ENCODE measurements at places on chromosomes 5 and 9.

GRCh38 chr9:98603821-98604383 lies 104.8 kb downstream of the GABBR2 start:
- no peak for DNase-seq

DNA sequence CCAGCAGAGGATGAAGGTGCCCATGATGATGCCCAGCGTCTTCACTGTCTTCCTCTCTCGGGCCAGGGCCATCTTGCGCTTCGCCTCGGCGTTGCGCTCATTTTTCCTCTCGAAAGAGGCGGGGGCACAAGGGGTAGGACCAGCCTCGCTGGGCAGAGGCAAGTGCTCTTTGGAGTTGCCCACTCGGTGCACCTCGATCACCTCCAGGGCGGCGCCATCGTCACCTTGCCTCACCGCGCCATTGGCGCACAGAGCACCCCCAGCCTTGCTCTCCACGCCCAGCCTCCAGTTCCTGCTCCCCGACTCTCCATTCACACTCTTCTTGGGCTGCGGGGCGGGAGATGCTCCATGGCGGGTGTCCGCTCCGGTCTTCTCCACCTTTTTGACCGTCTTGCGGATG lies 1.6 kb downstream of the HTR1A start:
- no peak for DNase-seq

DNA sequence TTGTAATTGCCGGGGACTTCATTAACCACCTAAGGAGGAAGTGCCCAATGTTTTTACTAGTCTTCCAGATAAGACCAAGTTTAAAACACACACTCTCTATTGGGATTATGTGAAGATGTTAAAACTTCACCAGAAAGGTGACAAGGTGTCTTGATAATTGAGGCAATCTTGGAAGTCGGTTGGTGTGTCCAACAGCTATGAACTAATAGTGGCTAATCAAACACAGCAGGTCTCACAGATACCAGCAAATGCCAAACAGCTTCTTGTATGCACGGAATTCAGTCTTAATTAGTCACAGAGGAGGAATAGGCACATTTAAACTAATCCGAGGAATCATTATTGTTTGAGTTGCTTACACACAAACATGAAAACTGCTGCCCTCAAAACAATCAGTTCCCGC lies 214.5 kb downstream of the SEC61B start:
- DNase-seq, result no peak

DNA sequence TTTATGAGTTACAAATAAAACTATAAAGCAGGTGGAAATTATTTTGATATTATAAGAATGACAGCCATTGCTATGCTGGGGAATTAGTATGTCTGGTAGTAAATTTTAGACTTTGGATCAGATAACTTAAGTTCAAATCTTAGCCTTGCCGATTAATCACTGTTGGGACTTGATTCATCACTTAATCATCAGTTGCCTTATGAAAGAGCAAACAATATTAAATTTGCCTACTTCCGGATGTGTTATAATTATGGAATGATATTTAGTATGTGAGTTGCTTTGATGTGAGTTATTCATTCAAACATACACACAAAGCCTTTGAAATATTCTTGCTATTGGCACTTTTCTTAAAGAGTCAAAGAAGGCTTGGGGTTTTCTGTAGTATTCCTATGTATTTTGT lies 717.7 kb downstream of the BRINP1 start:
- no peak for DNase-seq

- DNase-seq, result no peak
Observed at GRCh38 chr5:77623203-77623740, 15.2 kb downstream of the OTP start.

DNA sequence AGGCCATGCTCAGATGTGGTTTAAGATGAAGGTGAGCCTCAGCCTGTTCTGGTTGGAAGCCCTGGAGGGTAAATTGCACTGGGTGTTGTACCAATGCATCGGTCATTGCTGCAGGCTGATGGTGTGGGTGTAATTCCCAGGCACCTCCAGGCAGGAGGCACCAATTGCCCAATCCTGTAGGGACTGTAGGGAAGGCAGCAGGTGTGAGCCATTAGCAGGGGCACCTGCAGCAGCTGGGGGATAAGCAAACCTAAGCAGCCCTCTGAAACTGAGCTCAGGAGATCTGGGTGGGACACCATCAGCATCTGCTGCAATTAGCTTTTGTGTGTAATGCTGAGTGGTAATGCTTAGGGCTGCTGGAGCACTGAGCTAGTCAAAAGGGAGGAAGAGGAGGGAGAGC lies 190.1 kb upstream of the TBC1D2 start:
- DNase-seq, result no peak

DNA sequence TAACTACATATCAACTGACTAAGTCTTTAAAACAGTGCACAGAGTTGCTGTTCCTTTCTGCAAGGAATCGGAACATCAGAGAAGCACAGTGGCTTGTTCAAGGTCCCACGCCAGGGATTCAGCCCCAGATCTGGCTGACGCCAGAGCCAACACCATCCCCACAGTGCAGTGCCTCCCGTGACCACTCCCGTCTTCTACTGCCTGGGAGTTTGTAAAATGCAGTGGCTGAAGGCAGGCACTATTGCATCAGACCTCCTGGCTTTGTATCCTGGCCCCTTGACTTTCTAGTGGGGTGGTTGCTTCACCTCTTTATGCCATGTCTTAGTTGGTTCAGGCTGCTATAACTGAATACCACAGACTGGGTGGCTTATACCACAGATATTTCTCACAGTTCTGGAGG lies 131.0 kb downstream of the NSG2 start:
- no peak for DNase-seq

DNA sequence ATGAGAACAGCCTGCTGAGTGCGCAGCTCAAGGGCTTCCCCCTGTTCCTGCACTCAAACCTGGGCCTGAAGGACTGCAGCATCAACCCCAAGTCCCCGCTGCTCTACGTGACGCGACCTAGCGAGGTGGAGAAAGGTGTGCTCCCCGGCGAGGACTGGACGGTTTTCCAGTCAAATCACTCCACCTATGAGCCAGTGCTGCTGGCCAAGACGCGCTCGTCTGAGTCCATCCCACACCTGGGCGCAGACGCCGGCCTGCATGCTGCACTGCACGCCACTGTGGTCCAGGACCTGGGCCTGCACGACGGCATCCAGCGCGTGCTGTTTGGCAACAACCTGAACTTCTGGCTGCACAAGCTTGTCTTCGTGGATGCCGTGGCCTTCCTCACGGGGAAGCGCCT lies 19.9 kb downstream of the NDST1 start:
- no peak for DNase-seq

GRCh38 chr5:84228266-84228665 lies 156.4 kb downstream of the EDIL3 start:
- no peak for DNase-seq

DNA sequence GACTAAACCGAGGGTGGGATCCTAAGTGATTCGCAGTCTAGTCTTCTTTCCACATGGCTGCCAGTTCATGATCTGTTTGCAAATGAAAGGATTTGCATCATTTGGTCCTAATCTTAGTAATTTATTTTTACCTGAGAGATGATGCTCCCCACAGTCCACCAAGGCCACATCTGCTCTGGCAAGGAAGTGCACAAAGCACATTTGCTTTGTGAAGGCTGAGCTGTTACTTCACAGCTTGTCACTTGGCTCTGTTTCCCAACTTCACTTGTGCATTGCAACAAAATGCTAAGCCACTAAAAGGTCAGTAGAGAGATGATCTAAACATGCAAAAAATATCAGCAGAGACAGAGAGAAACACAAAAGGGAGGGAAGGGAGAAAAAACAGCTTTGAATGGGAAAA lies 128.5 kb upstream of the VLDLR start:
- no peak for DNase-seq

- DNase-seq, result no peak
Observed at GRCh38 chr5:124162767-124163532, 583.5 kb downstream of the ZNF608 start.

GRCh38 chr9:35683323-35683722 lies 6.4 kb downstream of the TPM2 start:
- DNase-seq, result no peak

GRCh38 chr5:133792024-133792423 lies 176.4 kb downstream of the C5orf15 start:
- no peak for DNase-seq

DNA sequence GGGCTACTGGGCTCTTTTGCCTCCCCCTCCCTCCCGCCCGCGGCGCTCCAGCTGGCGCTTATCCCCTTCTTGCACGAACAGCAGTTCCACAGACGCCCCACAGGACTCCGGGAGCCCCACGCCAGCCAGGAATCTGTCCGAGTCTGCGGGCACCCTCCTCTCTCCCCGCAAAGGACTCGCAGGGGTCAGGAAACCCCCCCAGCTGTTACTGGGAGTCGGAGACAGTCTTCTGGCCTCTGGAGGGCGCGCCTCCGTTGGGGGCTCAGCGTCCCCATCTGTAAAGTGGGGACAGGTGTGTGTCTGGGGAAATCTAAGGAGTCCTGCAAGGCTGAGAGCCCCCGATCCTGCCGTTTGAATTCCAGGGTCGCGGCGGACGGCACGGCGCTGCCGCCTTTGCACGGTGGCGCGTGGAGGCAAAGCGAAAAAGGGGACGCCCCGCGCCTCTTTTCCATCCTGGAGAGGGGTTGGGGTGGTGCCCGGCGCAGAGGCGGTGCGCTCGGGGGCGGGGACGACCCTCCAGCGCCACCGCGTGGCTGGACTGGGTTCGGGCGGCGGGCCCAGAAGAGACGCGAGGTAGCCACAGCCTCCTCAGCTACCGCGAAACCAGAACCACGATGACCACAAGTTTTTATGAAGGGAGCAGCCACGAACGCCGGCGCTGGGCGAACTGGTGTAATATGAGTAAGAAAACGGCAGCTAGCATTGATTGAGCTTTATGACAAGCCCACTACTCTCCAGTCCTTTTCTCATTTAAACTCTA lies 2.8 kb upstream of the CCIN start:
- peak; percentile 76 for DNase-seq

DNA sequence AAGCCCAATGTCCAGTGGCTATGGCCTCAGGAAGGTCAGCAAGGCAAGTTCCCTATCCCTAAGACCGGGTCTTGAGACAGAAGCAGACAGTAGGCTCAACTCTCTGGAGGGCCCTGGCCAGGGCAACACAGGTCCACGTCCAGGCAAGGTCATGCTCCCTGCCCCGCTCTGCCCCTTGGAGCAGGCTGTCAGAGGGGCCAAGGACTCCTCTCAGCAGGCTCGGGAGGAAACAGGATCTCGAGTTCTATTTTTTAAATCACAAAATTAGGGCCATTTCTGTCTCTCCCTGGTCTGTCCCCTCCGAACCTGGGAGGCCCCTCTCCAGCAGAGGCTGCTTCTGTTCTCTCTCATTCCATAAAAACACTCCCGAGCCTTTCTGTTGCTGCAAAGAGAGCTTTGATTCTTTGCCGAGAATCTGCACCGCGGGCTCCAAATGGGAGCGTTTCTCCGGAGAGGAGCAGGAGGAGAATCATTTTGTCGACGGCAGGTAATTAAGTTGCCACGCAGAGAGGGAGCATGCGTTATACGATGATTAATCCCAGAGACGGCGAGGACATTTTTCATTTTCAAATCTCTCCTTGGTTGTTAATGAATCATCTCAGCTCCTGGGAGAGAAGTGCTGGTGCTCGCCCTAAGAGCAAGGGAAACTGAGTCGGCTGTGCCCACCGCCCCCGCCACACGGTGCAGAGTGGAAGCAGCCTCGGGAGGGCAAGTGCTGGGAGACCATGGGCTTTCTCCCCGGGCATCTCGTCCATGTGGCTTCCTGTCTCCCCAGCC lies 24.5 kb upstream of the FCN1 start:
- DNase-seq, result no peak

- DNase-seq, result no peak
Observed at GRCh38 chr5:91118796-91119195, 264.3 kb downstream of the ARRDC3 start.

- no peak for DNase-seq
Observed at GRCh38 chr5:154494036-154494435, 16.0 kb upstream of the HAND1 start.

GRCh38 chr5:141835928-141836670 lies 42.1 kb downstream of the PCDH1 start:
- DNase-seq, result no peak

- DNase-seq, result no peak
Observed at GRCh38 chr5:175706499-175706898, 48.6 kb downstream of the HRH2 start.

DNA sequence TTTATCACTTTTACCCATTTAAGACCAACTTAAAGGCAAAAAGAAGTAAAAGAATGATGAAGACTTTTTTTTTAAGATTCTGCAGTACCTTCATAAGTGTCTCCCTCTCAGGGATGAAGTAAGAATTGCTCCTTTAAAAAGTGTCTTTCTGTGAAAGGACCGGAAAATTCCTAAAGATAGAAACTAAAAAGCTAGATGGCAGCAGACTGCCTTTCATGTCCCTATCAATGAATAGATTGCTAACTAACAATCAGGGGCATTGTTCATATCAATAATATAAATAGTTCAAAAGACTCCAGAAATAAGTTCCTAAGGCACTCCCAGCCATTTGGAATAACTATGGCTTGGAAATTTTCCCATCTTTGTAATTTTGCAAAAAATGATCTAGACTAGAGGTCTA lies 558.0 kb downstream of the PDE4D start:
- no peak for DNase-seq

- DNase-seq, result no peak
Observed at GRCh38 chr9:84296146-84296843, 44.3 kb downstream of the SLC28A3 start.

DNA sequence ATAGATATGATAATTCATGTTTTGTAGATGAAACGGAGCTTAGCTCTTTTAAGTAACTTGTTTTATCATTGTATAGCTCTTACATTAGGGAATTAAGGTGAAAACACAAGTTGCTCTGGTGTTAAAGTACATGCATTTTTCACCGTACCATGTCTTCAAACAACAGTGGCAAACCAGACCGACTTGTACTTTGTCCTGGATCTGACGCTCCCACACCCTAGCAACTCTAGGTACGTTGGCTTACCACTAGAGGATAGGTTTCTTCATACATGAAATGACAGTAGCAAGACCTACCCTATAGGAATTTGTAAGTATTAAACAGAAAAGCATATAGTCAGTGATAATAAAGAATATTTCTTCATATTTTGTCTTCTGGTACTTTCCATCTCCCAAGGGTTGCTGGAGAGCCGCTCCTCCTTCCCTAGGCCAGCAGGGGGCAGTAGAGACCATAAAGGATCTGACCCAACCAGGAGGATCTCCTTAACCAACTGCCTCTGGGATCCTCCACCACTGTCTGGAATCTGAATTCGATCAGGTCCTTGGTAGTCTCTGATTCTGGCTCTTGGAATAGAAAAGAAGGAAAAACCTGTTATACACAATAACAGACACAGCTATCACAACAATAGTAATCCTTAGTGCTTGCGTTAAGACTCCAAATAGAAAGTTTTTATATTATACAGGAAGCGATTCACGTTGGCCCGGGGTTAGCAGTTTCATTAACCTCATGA lies 136.7 kb downstream of the CAVIN4 start:
- no peak for DNase-seq
